Prostate gland (tissue), 2 donors: ENCODE measurements at places on chromosomes 6 and 20. TPM values are rescaled to one million over a fixed set of nuclear protein-coding genes. Genes with fewer than 3 reads are reported as not detected.

The FNDC11 gene
- total RNA-seq = 1.8 TPM

The C6orf118 gene
- not detected for total RNA-seq

The CAP2 gene
- 8.7 TPM for total RNA-seq

The SAMD3 gene
- total RNA-seq = not detected

The LTB gene
- not detected for total RNA-seq

The ZNF334 gene
- total RNA-seq = 7.8 TPM

The BPIFB4 gene
- not detected for total RNA-seq

The DEFB123 gene
- total RNA-seq = 459 TPM

The SH3BGRL2 gene
- 93.3 TPM for total RNA-seq

The TRMT11 gene
- total RNA-seq = 28.3 TPM

The TUBB gene
- total RNA-seq = 196 TPM

The FAXC gene
- 14.7 TPM for total RNA-seq

The COL9A3 gene
- total RNA-seq = 5.8 TPM

The ADGRB3 gene
- total RNA-seq = 0.59 TPM

The BRPF3 gene
- 33.2 TPM for total RNA-seq

The UNC5CL gene
- 0.46 TPM for total RNA-seq

The FERMT1 gene
- 9.0 TPM for total RNA-seq

The PRRT1 gene
- 0.64 TPM for total RNA-seq

The GPSM3 gene
- 5.9 TPM for total RNA-seq

The GMPR gene
- total RNA-seq = 228 TPM

The PPP1R14C gene
- total RNA-seq = 14.8 TPM

The ULBP1 gene
- total RNA-seq = not detected
